CD4-positive, alpha-beta memory T cell (primary cell): ENCODE measurements at places on chromosomes 11 and 22.
A peak's percentile ranks its signal among the peaks of the same experiment; 100 is the strongest.

GRCh38 chr11:13955971-13956421 lies 6.5 kb upstream of the SPON1 start:
- DNase-seq: peak; percentile 55

DNA sequence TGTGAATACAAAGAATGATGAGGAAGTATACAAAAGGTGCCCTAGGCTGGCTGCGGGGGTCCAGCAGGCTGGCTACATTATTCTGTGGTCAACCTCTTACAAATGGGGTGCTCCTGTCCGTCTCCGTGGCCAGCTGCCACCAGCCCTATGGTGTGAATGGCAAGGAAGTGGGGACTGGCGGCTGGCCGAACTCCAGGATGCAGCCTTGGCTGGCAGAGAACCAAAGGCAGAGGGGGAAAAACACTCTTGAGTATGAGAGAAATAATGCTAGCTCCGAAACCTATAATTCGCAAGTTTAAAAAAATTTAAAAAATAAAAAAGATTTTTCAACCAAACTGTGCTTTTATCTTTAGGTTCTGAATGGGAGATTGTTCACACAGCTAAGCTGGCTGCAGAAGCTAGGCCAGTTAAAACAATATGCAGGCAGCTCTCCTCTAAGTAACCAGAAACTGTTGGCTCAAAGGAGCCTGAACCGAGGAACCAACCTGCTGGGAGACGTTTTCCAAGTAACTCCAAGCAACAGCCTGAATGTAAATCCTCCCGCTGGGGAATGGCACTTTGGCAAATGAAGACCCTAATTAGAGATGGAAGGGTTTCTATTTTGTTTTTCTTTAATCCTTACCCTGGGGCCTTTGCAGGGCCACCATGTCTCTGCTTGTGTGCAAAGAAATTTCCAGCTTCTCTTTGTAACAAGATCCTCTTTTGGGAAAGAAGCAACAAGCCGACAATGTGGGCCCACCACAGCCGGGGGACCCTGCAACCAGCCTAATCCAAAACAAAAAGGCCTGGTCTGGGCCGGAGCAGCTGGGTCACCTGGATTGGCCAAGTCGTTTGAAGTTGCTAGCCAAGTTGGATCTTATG lies 50.2 kb downstream of the C22orf31 start:
- no peak for DNase-seq

- DNase-seq: no peak
These were observed 7.8 kb upstream of the CD248 start for GRCh38 chr11:66324664-66325063.

DNA sequence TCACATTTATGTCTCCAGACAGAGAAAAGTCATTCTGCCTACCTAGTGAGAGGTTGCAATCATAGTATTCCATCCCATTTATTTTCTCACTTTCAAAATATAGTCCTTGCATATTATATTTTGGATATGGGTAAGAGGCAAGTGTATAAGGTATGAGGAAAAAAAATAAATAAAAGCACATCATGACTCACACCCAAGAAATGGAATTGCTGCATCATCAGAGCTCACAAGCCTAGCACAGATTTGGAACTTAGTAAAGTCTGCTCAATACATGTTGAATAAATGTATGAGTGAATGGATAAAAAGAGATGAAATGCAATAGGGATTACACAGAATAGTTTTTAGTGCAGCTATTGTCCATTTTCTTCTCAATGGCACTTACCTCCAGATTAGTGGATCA lies 2.5 kb upstream of the OR51G1 start:
- DNase-seq: no peak

- DNase-seq: no peak
These were observed 5.2 kb upstream of the NAALADL1 start for GRCh38 chr11:65063532-65063931.

DNA sequence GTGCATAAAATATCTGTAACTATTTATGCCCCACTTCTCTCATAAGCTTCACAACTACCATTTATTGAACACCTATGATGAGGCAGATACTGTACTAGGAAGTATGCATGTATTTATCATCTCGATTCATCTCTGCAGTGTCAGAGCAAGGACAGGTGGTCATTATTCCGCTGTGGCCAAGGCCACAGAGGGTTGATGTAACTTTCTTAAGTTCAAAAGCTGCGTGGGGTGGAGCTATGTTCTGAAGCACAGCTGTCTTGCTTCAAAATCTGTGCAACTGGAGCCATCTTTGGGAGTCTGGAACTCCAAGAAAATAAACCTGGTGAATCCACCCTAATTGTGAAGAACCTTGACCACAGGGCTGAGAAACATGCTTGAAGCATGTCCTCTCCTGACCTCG lies 60.2 kb upstream of the HMGXB4 start:
- no peak for DNase-seq

DNA sequence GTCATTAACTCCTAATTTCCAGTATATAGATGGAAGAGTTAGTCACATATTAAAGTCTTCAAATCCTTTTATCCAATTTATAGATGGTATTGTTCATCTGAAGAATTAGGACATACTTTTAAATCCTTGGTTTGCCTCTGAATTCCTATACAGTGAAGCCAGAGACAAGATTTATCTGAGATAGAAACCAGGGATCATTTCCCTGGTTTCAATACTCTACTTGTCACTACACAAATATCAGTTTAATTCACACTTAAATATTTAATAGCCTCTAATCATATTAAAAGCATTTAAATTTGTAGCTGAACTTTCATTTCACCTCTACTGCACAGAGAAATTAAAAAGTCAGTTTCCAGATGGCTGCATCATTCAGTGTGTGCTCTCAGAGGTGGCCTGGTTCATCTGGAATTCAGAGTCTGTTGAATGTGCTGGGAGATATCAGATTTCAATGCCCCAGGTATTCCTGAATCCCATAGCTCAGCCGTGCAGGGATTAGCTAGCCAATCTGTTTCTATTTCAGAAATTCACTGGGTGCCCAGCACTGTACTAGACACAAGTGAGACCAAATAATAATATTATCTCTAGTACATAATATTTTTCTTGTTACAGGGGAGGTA lies 344.3 kb downstream of the AASDHPPT start:
- DNase-seq: no peak

GRCh38 chr11:86291466-86292262 lies 10.4 kb upstream of the HIKESHI start:
- peak; percentile 55 for DNase-seq

DNA sequence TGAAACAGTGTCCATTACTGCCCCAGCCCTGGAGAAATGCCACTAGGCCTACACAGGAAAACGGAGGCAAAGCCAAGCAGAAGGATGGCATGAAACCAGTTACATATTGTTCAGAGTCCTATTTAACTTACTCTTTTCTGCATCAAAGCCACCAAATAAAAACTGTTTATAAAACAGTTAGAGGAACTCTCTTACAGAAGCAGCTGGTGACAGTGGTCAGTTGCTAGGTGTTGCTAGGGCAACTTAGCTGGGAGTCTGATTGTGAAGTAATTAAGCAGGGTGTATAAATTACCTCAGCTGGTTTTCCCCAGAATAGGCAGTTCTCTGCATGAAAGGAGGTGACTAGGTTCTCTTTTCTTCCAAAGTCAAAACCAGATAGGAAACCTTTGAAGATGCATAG lies 115.6 kb upstream of the ZBED5 start:
- no peak for DNase-seq

DNA sequence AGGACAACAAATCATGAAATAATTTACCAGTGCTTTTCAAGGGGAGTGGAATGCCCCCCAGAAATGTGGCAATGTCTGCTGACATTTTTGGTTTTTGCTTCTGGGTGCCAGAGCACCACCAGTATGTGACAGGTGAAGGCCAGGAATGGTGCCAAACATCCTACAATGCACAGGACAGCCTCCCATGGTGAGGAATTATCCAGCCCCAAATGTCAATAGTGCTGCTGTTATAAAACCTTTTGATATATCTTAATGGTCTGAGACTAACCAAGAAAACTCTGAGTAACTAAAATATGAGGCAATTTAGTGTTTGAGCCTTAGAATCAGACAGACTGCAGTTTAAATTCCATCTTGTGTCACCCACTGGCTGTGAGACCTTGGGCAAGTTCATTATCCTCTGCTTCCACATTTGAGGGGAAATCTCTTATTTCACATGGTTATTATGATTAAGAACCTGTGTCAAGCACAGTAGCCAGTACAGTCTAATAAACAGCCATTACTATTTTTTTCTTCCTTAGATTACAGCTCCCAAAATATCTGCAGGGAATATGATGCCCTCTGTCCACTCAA lies 69.5 kb downstream of the AMBRA1 start:
- no peak for DNase-seq

GRCh38 chr11:81492923-81493445 lies 1240.7 kb downstream of the FAM181B start:
- DNase-seq: no peak

DNA sequence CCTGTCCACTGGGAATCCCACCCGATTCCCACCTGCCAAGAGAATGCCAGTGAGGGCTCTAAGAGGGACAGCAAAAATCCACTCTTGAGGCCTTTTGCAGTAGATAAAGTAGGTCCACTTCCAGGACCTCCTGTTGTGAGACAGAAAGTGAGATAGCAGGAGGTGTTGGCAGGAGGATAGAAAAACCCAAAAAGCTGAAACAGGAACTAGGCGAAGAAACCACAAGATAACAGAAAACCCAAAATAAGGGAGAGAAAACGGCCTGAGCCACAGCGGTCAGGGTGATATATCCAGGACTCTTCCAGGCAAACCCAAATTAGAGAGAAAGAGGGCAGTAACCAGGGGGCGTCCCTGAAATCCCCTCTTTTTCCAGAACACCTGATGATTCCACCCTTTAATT lies 79.7 kb upstream of the LINC01488 start:
- DNase-seq: no peak

DNA sequence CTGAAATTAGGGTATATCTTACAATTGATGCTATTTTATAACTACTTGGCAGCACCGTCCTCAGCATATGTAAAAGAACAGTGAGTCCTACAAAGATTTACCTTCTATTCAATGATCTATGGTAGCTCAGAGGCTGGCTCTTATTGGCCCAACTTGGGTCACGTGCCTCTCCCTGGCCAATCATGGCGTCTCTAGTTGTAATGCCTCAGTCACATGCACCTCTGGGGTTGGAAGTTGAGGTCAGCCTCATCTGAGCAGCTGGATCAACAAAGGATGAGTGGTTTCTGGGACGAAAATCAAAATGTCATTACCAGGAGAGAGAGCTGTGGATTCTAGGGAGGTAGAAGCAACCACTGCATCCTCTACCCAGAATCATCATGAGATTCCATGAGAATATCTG lies 22.9 kb upstream of the ASPHD2 start:
- DNase-seq: no peak

- no peak for DNase-seq
These were observed 10.0 kb upstream of the BACE1-AS start for GRCh38 chr11:117281159-117281558.

DNA sequence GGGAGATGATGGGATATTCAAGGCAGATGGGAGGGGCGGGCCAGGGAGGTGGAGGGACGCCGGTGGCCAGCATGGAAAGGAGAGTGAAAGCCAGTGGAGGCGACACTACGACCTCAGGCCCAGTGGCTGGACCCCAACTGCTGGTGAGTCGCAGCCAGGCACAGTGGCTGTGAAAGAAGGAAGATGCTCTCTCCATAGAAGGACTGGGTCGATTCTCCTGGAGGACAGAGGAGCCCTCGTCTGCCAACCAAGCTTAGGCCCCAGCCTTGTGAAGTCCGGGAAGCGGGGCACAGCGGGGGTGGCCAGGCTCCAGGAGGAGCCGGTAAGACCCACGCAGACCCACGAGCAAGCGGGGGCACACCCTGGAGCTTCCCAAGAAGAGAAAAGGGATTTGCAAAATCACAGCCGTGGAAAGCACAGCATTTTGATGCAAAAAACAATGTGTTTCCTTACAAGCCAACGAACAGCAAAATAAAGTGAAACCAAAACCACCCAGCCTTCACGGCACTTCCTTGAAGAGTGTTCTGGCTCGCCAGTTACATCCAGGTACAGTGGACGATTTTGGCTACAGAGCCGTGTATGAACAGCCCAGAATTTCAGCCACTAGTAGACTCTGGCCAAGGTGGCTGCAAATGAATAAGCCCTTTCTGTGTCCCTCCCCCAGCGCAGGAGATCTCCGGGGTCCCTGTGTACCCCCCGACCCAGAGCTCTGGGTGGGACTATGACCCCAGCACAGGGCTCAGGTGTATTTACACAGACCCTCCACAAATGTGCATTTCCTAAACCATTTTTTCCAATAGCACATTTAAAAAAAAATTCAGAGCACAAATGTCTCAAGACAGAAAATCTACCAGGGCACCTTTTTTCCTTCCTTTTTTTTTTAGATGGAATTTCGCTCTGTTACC lies 96.9 kb downstream of the TRMU start:
- peak; percentile 59 for DNase-seq

DNA sequence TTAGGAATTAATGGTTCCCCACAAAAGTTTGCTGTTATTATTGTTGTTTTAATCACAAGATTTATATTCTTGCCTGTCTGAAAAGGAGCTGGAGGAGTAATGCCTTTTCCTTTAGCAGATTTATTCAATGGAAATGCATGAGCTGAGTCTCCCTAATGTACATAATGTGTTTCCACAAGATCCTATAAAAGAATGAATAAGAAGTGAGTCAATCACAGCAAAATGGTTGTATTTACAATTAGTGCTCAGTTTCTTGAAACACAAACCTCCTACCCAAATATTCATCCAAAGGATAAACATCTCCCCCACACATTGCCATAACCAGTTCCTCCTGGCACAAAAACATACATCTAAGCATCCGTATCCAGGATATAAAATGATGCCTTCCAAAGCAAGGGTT lies 33.3 kb downstream of the ME3 start:
- no peak for DNase-seq

DNA sequence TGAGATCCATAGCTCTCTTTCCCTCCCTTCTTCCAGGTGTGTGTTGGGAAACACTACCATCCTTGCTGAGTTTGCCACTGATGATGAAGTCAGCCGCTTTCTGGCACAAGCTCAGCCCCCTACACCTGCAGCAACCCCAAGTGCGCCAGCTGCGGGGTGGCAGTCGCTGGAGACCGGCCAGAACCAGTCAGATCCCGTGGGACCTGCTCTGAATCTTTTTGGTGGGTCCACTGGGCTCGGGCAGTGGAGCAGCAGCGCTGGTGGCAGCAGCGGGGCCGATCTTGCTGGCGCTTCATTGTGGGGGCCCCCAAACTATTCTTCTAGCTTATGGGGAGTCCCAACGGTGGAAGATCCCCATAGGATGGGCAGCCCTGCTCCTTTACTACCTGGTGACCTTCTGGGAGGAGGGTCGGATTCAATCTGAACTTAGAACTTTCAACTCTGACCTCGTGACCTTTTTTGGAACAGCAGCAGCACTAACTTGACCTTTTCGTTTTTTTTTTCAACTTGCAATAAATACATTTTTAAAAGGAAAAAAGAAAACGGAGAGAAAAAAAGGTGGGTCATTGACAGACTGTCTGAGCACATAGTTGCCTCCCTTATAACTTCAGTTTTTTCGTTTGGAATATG lies 23.4 kb upstream of the ADSL start:
- no peak for DNase-seq

DNA sequence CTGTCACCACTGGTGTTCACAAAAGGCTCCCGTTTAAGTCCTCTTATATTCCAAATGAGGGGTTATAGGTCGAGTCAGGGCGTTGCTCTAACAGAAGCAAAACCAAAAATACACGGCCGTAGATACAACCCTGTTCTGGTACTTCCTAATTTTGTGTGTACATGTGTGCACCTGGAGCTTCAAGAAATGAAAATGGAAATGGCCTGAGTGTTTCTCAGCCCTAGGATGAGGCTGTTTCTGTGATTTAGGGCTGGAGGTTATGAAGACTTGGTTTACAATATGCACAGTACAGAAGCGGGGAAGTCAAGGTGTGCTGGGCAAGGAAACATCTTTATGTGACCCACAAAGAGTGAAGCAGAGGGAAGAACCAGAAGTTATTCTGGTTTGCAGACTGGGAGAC lies 110.4 kb upstream of the OR4B1 start:
- DNase-seq: no peak

- DNase-seq: no peak
These were observed 31.3 kb downstream of the SERPINH1 start for GRCh38 chr11:75593286-75593915.

GRCh38 chr11:44388828-44389657 lies 79.1 kb upstream of the ALX4 start:
- no peak for DNase-seq
